Activated CD4-positive, alpha-beta T cell treated with anti-CD3 and anti-CD28 coated beads for 36 hours (primary cell): ENCODE measurements at places on chromosomes 13 and 19. TPM values are rescaled to one million over a fixed set of nuclear protein-coding genes. Genes with fewer than 3 reads are reported as not detected.

DNA sequence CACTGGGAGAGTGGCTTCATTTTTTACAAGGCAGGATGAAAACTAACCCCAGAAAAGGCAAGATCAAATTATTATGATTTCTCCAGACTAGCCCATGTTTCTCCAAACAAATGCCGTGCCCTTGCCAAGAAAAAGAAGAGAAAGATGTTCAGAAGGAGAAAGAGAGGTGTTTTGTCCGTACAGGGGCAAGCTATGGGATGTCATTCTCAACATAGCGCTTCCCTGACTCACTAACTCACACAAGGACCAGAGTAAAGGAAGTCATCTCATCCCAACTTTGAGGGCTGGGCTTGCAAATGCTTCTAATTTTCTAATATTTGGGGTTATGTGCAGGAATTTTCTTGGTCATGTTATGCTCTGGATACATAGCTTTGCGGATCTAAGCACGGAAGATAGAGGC, 224.2 kb upstream of the MAB21L1 start:
- no peak for DNase-seq
- no peaks in the 10 kb centered on the region for H3K4me1 ChIP-seq

- peaks cover 2% of the 10 kb centered on the region for H3K27me3 ChIP-seq
- H3K36me3 ChIP-seq, result no peaks in the 10 kb centered on the region
- H3K4me3 ChIP-seq, result no peak overlapping the region
- H3K27ac ChIP-seq, result no peak overlapping the region
- no peaks in the 10 kb centered on the region for H3K4me1 ChIP-seq
Measured at GRCh38 chr13:35785576-35786303, 309.3 kb upstream of the MAB21L1 start.

DNA sequence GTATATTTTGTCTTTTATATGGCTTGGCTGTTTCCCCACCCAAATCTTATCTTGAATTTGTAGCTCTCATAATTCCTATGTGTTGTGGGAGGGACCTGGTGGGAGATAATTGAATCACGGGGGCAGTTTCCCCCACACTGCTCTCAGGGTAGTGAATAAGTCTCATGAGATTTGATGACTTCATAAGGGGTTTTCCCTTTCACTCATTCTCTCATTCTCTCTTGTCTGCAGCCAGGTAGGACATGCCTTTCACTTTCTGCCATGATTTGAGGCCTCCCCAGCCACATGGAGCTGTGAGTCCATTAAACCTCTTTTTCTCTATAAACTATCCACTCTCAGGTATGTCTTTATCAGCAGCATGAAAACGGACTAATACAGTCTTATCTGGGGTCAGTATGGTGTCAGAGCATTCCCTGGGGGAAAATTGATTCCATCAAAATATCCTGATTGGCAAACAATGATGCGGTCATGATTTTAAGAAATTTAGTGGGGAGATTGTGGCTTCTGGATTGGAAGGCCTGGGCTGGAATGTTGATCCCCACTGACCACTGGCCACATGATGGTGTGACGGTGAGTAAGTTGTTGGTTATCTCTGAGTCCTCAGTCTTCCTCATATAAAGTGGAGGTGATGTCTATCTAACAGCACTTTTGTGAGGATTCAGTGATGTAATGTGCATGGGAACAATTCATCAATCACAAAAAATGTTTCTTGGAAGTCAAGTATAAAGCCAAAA, 27.5 kb upstream of the ANKRD10 start:
- peak; percentile 66 for DNase-seq
- peaks cover 4% of the 10 kb centered on the region for H3K27me3 ChIP-seq
- H3K27ac ChIP-seq, result peak overlapping the region; percentile 72
- peaks cover 40% of the 10 kb centered on the region for H3K4me1 ChIP-seq
- H3K4me3 ChIP-seq, result no peak overlapping the region

DNA sequence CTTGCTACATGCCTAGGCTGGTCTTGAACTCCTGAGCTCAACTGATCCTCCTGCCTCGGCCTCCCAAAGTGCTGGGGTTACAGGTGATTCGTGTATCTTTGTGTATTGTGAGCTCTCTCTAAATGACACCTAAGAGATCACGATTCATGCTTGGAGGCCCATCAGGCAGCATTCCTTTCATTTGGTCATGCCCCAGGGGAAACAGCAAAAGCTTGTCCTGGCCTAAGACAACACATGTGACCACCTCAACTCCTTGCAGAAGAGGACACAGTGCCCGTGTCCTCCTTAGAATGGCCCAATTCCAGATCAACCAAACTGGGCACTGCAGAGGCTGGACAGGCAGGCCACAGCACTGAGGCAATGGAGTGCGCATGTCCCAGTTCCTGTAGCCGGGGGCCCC, 32.5 kb downstream of the ZC3H4 start:
- H3K27me3 ChIP-seq, result no peaks in the 10 kb centered on the region
- H3K36me3 ChIP-seq, result peaks cover 50% of the 10 kb centered on the region
- H3K4me3 ChIP-seq, result no peak overlapping the region
- no peaks in the 10 kb centered on the region for H3K4me1 ChIP-seq

DNA sequence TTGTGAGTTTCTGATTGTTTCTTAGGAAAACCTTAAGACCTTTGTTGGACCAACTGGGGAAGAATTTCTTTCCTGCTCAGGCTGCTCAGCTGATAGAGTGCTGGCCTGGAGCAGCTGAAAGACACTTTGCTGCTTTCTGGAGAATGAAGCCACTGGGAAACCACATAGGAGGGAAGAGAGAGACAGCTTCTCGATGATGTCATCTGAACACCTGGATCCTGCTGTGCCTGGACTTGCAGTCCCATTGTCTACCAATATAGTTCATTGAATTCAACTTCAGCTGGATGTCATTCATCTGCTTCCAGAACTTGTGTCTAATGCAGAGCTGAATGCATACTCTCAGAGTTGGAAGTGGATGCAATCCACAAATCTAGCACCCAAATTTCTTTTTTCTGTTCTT, 34.3 kb upstream of the TSHZ3 start:
- DNase-seq, result no peak
- H3K4me1 ChIP-seq, result no peaks in the 10 kb centered on the region
- H3K4me3 ChIP-seq, result no peak overlapping the region
- H3K27ac ChIP-seq, result no peak overlapping the region
- H3K36me3 ChIP-seq, result no peaks in the 10 kb centered on the region
- H3K27me3 ChIP-seq, result peaks cover 7% of the 10 kb centered on the region

DNA sequence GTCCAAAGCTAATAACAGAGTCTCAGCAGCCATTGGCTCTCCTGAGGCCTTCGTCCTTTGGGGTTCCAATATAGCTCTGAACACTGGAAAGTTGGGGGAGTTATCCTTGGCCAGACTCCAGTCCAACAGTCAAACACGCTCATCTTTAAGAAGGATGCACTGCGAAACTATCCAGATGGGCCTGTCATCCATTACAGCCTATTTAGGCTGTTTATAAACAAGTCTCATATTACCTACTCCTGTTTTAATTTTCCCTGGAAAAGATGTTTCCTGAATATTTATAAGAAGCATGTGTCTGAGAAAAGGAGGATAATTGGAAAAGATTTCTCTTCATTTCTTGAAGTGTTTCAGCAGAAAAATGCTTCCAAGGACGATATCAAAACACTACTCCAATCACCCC, 170.7 kb downstream of the DCT start:
- no peaks in the 10 kb centered on the region for H3K4me1 ChIP-seq
- H3K27me3 ChIP-seq, result no peaks in the 10 kb centered on the region
- H3K27ac ChIP-seq, result no peak overlapping the region
- H3K4me3 ChIP-seq, result no peak overlapping the region
- no peaks in the 10 kb centered on the region for H3K36me3 ChIP-seq

DNA sequence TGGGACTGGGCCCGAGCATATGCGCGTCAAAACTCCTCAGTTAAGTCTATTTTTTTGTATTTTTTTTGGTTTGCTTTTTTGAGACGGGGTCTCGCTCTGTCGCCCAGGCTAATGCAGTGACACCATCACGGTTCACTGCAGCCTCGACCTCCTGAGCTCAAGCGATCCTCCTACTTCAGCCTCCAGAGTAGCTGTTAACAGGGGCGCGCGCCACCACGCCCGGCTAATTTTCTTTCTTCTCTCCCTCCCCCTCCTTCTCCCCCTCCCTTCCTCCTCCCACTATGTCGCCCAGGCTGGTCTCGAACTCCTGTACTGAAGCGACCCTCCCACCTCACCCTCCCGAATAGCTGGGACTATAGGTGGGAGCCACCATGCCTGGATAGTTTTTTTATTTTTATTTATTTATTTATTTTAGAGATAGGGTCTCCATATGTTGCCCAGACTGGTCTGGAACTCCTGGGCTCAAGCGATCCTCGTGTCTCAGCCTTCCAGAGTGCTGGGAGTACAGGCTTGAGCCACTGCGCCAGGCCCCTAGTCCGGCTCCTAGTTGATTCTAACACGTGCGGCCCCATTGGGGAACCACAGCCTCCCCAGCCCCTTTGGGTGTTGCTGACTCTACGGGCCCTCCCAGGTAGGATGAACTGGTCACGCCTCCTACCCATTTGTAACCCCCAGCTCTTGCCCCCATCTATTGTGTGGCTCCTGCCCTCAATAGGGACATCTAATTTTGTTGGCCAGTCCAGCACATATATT, 806 bp upstream of the ZNF837 start:
- DNase-seq, result no peak
- H3K27ac ChIP-seq, result peak overlapping the region; percentile 85
- H3K27me3 ChIP-seq, result no peaks in the 10 kb centered on the region
- no peaks in the 10 kb centered on the region for H3K36me3 ChIP-seq
- H3K4me3 ChIP-seq, result peak overlapping the region; percentile 91

DNA sequence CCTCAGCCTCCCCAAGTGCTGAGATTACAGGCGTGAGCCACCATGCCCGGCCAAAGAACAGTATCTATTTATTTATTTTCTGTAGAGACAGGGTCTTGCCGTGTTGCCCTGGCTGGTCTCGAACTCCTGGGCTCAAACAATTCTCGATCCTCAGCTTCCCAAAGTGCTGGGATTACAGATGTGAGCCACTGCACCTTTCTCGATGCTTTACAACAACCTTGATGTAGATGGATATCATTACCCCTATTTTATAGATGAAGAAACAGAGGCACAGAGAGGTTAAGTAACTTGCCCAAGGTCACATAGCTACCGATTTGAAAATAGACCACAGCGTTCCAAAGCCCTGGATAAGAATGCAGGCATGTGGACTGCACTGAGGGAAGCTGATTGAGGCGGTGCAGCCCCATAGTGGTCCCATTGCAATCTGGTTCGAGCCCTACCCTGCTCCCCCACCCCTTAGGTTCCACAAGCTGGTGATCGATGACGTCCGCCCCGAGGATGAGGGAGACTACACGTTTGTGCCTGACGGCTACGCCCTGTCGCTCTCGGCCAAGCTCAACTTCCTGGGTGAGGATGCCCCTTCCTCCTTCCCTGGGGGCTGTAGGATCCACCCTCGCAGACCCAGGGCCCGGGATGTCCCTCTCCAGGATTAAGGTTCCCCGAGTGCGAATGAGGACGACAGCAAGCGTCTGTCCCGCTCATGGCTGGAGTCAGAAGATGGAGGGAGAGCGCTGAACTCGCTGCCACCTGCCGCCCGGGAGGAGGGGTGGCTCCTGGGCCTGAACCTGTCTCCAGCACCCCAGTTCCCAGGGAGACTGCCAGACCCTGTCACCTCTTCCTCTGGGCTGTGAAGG, 17.9 kb downstream of the MYBPC2 start:
- no peak for DNase-seq
- H3K4me3 ChIP-seq, result no peak overlapping the region
- H3K27me3 ChIP-seq, result peaks cover 2% of the 10 kb centered on the region
- no peaks in the 10 kb centered on the region for H3K4me1 ChIP-seq
- H3K36me3 ChIP-seq, result no peaks in the 10 kb centered on the region

DNA sequence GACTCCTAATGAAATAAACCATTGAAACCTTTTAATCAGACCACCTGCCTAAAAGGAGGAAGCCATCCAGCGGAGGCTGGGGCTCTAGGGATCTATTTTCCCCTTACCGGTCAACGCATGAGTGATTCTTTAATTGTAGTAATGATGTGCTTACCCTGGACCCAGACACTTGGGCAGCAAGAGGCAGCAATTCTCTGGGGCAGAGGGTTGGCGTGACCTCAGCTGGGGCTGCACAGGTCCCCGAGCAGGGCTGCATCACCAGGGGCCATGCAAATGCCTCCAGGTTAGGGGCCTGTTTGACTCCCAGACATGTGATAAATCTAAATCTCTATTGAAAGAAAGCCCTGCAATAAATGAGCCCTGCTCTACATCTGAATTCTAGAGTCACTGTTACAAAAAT, 194.2 kb upstream of the TSHZ3 start:
- no peak overlapping the region for H3K4me3 ChIP-seq
- H3K27me3 ChIP-seq, result peaks cover 3% of the 10 kb centered on the region

GRCh38 chr13:79901336-79901735, 420.4 kb downstream of the NDFIP2 start:
- H3K27ac ChIP-seq, result no peak overlapping the region
- no peaks in the 10 kb centered on the region for H3K4me1 ChIP-seq
- DNase-seq, result no peak
- no peaks in the 10 kb centered on the region for H3K27me3 ChIP-seq

GRCh38 chr13:36251017-36251416, 36.7 kb upstream of the SOHLH2 start:
- no peaks in the 10 kb centered on the region for H3K36me3 ChIP-seq
- H3K27ac ChIP-seq, result no peak overlapping the region
- H3K27me3 ChIP-seq, result peaks cover 11% of the 10 kb centered on the region
- DNase-seq, result no peak

DNA sequence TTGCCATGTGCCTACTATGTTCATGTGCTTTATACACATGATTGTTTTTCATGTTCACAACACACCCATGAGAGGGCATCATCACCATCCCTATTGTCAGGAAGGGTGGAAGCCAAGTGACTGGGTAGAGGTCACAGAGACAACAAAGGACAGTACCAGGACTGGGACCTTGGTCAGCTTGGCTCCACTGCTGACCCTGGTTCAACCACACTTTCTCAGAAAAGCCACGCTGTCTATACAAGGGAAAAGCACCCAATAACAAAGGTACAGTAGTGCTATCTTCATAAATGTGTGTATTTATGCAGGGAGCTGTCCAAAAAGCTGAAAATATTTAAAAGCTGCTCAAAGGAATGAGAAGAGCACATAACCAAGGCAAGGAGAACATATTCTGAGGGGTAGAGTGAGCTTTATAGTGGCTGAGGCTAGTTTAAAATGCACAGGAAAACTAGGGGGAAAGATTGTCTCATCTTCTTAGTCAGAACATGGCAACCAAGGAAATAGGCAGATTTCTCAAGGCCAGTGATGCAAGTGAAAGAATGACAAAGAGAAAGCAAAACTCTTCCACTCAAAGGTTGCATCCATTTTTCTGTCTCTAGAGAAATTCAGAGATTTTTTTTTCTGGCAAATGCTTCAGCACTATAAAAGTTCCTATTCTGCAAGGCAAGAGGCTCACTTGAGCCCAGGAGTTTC, 415.0 kb downstream of the FOXO1 start:
- peak overlapping the region; percentile 82 for H3K27ac ChIP-seq
- peaks cover 50% of the 10 kb centered on the region for H3K4me1 ChIP-seq
- no peaks in the 10 kb centered on the region for H3K27me3 ChIP-seq
- peaks cover 12% of the 10 kb centered on the region for H3K36me3 ChIP-seq

The EDNRB gene
- total RNA-seq, result not detected

The DGKH gene
- 16.2 TPM for total RNA-seq

The IER2 gene
- 109 TPM for total RNA-seq

The KCNRG gene
- 0.11 TPM for total RNA-seq
